ENCODE measurements at places on chromosomes 1 and 21.
A peak's percentile ranks its signal among the peaks of the same experiment; 100 is the strongest.

DNA sequence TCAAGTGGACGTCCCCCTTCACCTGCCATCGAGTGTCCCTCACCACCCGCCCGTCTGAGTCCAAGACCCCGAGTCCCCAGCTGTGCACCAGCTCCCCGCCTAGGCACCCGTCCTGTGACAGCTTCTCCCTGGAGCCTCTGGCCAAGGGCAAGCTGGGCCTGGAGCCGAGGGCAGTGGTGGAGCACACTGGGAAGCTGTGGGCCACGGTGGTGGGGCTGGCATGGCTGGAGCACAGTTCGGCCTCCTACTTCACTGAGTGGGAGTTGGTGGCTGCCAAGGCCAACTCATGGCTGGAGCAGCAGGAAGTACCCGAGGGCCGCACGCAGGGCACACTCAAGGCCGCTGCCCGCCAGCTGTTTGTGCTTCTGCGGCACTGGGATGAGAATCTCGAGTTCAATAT, 63.2 kb downstream of the VWA5B1 start:
- no peaks in the 10 kb centered on the region for H3K36me3 ChIP-seq
- H3K4me1 ChIP-seq: peaks cover 8% of the 10 kb centered on the region
- peaks cover 18% of the 10 kb centered on the region for H3K27me3 ChIP-seq

DNA sequence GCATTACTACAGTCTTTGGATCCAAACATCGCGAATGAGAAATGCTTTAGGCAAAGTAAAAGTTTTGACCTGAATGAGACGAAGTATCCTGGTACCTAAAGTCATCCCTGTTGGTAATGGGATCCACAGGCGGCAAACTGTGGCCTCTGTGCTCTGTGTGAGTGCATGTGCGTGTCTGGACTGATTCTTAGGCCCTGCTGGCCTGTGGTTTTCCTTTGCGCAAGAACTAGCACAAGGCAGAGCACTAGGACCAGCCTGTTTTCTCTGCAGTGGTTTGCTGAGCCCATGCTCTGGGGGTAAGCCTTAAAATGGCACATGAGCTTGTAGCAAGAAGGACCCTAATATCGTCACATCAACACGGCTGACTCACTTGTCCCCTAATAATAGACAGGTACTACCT, 251.2 kb downstream of the DSCAM start:
- no peak overlapping the region for H3K4me3 ChIP-seq
- H3K36me3 ChIP-seq: no peaks in the 10 kb centered on the region
- H3K27me3 ChIP-seq: no peaks in the 10 kb centered on the region
- DNase-seq: no peak
- no peaks in the 10 kb centered on the region for H3K4me1 ChIP-seq

GRCh38 chr1:67560580-67561255, 124.3 kb upstream of the GADD45A start:
- DNase-seq: peak; percentile 18
- H3K4me3 ChIP-seq: no peak overlapping the region
- H3K4me1 ChIP-seq: peaks cover 6% of the 10 kb centered on the region
- H3K27ac ChIP-seq: no peak overlapping the region
- no peaks in the 10 kb centered on the region for H3K36me3 ChIP-seq

DNA sequence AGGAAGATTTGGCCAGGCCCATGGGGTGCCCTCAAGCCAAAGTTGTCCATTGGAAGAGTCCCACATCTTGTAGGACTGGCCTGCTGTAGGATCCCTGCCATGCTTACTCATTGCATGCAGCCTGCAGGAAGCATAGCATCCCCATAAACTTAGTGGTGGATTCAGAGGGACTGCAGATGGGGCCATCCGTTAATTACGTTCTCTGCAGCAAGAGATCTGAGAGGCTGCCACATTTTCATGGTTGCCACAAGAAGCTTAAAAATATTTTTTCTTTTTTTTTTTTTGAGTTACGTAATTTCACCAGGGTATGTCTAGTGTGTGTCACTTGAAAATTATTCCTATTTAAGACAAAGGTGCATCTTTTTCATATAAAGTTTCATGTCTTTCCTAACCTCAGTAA, 329.7 kb upstream of the USP24 start:
- no peak for DNase-seq
- H3K4me3 ChIP-seq: no peak overlapping the region
- H3K4me1 ChIP-seq: peaks cover 4% of the 10 kb centered on the region
- no peaks in the 10 kb centered on the region for H3K36me3 ChIP-seq
- H3K27me3 ChIP-seq: no peaks in the 10 kb centered on the region
- peak overlapping the region; percentile 9 for H3K27ac ChIP-seq

DNA sequence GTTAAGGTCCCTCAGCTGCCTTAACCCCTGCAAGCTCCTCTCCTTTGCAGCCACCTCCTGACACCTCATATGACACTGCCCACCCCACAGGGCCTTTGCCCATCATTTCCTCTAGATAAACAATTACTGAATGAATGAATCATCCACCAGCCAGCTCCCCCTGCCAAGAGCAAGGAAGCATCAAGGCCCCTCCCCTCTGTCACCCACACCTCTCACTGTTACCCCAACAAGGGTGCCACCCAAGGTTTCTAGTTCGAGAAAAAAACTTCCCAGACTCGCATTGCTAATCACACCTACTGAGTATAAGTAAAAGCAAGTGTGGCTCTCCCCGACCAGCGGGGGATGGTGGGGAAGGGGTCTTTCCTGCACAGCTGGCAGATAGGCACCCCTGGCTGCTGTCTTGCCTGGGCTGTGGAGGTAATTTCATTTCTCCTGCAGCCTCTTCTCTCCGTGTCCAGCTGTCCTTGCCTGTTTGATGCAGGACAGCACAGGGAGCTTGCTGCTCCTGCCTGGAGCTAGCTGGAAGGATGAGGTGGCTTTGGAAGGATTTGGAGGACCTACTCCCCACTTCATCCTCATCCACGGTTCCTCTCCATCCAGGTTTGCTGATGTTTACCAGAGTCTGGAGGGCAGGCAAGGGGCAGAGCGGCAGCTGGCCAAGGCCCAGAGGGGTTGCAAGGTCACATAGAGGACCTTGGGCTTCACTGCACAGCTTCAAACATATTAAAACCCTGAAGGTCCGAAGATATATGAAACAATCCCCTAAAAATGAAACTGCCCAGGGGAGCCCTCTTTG, 33.1 kb upstream of the LBR start:
- no peak overlapping the region for H3K4me3 ChIP-seq
- H3K27ac ChIP-seq: no peak overlapping the region
- no peak for DNase-seq
- 0 out of 2 replicates have a peak, but pooled peaks cover 1% of the 10 kb centered on the region for H3K27me3 ChIP-seq
- peaks cover 14% of the 10 kb centered on the region for H3K4me1 ChIP-seq

- DNase-seq: peak; percentile 96
- peak overlapping the region; percentile 72 for H3K27ac ChIP-seq
- H3K4me3 ChIP-seq: peak overlapping the region; percentile 71
- no peaks in the 10 kb centered on the region for H3K36me3 ChIP-seq
- H3K27me3 ChIP-seq: no peaks in the 10 kb centered on the region
- peaks cover 4% of the 10 kb centered on the region for H3K4me1 ChIP-seq
Observed at GRCh38 chr21:39379986-39380891, 31.4 kb upstream of the HMGN1 start.

- no peaks in the 10 kb centered on the region for H3K27me3 ChIP-seq
- H3K4me1 ChIP-seq: no peaks in the 10 kb centered on the region
- H3K36me3 ChIP-seq: no peaks in the 10 kb centered on the region
- H3K4me3 ChIP-seq: no peak overlapping the region
Observed at GRCh38 chr1:221680085-221680484, 61.8 kb downstream of the DUSP10 start.

GRCh38 chr21:45987121-45987711, 5.6 kb downstream of the COL6A1 start:
- no peaks in the 10 kb centered on the region for H3K27me3 ChIP-seq
- peaks cover 87% of the 10 kb centered on the region for H3K36me3 ChIP-seq
- peak overlapping the region; percentile 31 for H3K27ac ChIP-seq
- no peak overlapping the region for H3K4me3 ChIP-seq

- H3K27me3 ChIP-seq: no peaks in the 10 kb centered on the region
- no peak overlapping the region for H3K27ac ChIP-seq
- no peak overlapping the region for H3K4me3 ChIP-seq
- no peaks in the 10 kb centered on the region for H3K36me3 ChIP-seq
- no peaks in the 10 kb centered on the region for H3K4me1 ChIP-seq
- no peak for DNase-seq
Observed at GRCh38 chr1:236744533-236744932, 50.6 kb upstream of the MTR start.

GRCh38 chr1:168614235-168614634, 37.8 kb downstream of the XCL1 start:
- H3K27me3 ChIP-seq: no peaks in the 10 kb centered on the region
- no peak overlapping the region for H3K27ac ChIP-seq
- no peak for DNase-seq
- no peak overlapping the region for H3K4me3 ChIP-seq
- no peaks in the 10 kb centered on the region for H3K36me3 ChIP-seq

DNA sequence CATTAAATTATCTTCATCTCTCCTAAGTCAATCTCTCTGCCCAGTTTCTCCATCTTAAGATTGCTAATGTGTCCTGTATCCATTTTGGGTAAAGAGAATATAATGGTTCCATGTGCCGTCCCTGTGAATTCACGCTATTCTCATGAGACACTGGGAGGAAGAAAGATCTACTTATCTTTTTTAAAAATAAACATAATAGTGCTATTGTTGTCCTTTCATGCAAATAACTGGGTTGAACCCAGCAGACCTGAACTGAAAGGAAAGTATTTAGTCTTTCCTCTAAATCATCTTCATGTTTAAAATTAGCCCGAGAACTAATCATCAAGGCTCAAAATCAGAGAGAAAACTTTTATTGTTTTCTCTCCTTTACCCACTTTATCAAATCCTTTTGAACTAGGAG, 22.4 kb downstream of the SLAMF1 start:
- H3K27ac ChIP-seq: no peak overlapping the region
- no peak for DNase-seq
- no peaks in the 10 kb centered on the region for H3K27me3 ChIP-seq
- H3K36me3 ChIP-seq: no peaks in the 10 kb centered on the region
- no peak overlapping the region for H3K4me3 ChIP-seq
- no peaks in the 10 kb centered on the region for H3K4me1 ChIP-seq

DNA sequence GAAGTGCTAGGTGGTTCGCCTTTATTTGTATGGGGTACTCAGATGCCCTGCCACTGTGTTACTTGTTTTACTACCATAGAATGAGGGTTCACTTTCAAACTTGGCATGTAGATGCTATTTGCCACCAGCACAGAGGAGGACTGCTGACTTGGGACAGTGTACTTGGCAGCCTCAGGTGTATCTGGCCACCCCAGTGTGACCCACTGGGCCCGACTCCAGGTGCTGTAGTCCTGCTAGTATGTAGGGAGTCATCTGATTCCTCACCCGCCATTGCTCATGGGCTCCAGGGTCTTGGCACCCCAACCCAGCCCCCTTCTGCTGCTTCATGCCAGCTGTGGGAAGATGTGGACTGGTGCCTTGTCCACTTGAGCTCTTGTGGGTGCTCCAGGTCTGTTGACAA, 40.0 kb downstream of the ZNF678 start:
- no peak overlapping the region for H3K4me3 ChIP-seq
- H3K27me3 ChIP-seq: no peaks in the 10 kb centered on the region

DNA sequence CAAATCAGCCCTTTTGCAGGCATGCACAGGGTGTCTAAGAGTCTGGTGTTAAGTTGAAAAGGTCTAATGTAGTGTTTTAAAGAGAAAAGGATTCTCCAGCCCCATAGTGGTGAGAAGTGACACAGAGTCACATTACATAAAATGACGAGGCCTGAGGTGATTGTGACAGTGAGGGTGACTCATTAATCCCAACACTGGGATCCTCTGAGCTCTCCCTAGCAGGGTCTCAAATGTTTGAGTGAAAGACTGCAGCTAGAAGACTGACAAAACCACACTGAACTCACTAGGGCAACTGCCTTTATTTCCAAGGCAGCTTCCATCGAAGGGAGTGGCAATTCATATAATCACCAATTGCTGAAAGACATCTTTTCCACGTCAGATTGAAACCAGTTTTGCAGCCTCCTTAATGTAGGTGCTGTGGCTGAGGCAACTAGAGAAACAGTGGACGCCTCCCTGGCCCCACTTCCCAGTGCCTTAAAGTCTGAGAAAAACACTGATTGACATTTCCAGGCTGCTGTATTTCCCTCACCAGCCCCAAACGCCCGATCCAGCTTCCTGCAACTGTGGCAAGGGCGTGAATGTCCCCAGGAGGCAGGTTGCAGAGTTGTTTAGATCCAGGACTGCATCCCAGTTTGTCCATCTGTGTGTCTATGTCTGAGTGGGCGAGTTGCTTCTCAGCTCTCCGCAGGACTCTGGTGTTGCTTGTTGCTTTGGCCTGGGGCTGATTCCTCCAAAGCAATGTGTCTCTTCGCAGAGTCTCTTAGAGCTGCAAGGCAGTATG, 81.4 kb downstream of the RUNX1 start:
- H3K4me1 ChIP-seq: peaks cover 15% of the 10 kb centered on the region
- H3K27ac ChIP-seq: no peak overlapping the region
- H3K27me3 ChIP-seq: no peaks in the 10 kb centered on the region
- H3K36me3 ChIP-seq: no peaks in the 10 kb centered on the region

DNA sequence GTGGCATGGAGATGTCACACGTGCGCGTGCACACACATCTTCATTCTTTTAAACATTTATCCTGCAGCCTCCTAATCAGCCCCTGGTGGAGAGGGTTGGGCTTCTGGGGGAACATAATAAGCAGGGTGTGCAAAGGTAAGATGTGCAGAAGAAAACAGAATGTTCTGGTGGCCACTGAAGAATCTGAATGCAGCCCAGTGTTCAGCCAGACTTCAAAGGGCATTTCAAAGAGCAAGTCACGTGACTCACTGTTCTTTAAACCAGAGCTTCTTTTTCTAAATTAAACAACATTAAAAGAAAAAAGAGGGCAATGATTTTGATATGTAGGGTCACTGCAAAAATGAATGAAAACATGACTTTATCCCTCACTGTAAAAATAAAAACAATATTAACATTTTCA, 89.8 kb downstream of the ABCA4 start:
- DNase-seq: no peak
- no peak overlapping the region for H3K27ac ChIP-seq
- peaks cover 11% of the 10 kb centered on the region for H3K4me1 ChIP-seq
- no peak overlapping the region for H3K4me3 ChIP-seq

DNA sequence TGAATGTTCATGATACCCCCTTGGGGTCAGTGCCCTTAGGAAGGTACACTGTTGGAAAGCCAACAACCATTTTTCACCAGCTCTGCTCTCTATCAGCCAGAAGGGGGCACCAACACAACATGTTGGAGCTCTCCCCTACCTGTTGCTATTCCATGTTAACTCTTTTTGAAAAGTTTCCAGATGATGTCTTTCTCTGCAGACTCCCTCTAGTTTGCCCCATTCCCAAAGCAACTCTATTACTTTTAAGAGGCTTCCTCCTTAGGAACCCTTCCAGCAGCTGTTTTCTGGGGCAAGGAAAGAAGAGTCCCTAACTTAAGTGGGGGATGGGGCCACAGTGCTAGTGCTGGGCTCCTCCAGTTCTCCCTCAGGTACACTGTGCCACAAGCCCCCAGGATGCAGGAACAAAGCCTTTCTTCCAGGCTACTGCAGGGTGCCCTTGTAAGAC, 22.9 kb upstream of the NDC1 start:
- DNase-seq: peak; percentile 61
- no peak overlapping the region for H3K4me3 ChIP-seq
- no peaks in the 10 kb centered on the region for H3K27me3 ChIP-seq
- H3K4me1 ChIP-seq: no peaks in the 10 kb centered on the region

DNA sequence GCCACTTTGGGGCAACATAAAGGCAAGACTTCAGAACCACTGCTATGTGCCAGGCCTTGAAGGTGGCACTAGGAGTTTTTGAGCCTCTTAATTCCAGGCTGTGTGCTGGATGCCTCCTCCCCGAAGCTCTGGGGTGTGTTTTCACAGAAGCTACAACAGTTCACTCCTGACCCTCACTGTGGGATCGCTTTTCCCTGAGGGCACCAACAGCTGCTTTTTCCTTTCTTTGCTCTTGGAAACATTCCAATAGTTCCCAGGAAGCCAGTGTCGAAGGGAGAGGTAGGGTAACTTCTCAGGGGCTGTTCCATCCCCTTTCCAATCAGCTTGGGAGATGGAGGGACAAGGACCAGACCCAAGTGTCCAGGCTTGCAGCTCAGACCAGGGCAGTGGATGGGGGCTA, 153.4 kb downstream of the C1orf94 start:
- no peak for DNase-seq
- H3K4me1 ChIP-seq: no peaks in the 10 kb centered on the region
- no peak overlapping the region for H3K27ac ChIP-seq
